ENCODE measurements at places on chromosomes 2 and 18. TPM values are rescaled to one million over a fixed set of nuclear protein-coding genes. Genes with fewer than 3 reads are reported as not detected.

The RSAD2 gene
- 0.20 TPM for total RNA-seq

The KYNU gene
- 1.6 TPM for total RNA-seq

The DCC gene
- not detected for total RNA-seq

The ALPG gene
- total RNA-seq = not detected

The PKDCC gene
- 2.4 TPM for total RNA-seq

The SLC66A3 gene
- 81.1 TPM for total RNA-seq

The DOCK10 gene
- total RNA-seq = 2.5 TPM

The NT5C1B gene
- total RNA-seq = not detected

The ALPI gene
- not detected for total RNA-seq

The HRH4 gene
- not detected for total RNA-seq

Data from renal cortical epithelial cell (primary cell).